T-helper 9 cell (primary cell): ENCODE measurements at places on chromosomes 5 and 9.

DNA sequence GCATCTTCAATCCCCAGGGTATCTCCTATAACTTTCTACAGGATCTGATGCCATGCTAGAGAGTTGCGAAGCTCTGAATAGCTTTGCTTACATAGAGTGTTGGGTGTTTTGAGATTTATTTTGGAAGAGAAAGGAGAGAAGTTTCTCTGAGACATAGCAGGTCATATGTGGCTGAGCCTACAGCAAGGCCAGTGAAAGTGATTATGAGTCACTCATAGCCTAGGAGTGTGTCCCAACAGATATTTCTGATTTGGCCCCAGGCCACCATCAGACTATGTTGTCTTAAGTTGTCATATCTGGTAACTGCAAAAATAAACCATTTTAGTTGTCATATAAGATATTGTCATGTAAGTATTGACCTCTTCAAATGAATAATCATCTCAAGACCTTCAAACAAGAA, 132.0 kb upstream of the RAI14 start:
- DNase-seq: no peak

DNA sequence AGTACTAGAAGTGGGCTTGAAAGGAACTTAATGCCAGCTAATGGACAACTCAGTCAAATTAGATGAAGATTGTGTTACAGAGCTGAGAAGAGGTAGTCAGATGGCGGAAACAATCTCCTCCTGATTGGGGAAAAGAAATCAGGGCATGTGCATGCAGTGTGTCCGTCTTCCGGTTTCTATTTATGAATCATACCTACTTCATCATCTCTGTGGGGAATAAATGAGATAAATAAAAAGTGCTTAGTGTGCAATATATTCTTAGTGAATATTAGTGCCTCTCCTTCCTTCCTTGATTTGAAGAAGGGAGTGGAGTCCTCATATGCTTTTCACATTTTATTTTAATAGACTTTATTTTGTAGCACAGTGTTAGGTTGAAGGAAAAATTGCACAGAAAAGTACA, 108.7 kb upstream of the NFIL3 start:
- DNase-seq: no peak

GRCh38 chr9:7165331-7165975, 407.7 kb downstream of the KDM4C start:
- DNase-seq: no peak

DNA sequence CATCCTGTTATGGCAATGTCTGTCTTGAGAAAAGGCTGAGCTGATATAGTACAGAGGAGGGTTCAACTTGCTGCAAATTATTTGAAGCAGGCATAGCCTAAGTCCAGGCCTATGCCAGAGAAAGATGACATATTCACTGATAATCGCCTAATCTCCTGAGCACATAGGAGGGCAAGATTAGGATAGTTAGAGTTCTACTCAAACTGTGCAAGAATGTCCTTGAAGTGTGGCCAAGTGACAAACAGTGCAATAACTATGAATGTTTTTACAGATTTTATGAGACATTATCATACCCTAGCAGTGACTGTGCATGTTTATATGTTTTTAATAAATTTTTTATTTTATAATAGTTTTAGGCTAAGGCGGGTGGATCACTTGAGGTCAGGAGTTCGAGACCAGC, 96.2 kb downstream of the TSSK1B start:
- no peak for DNase-seq

- DNase-seq: no peak
These were observed 296.7 kb downstream of the ARL15 start for GRCh38 chr5:54013556-54014194.

DNA sequence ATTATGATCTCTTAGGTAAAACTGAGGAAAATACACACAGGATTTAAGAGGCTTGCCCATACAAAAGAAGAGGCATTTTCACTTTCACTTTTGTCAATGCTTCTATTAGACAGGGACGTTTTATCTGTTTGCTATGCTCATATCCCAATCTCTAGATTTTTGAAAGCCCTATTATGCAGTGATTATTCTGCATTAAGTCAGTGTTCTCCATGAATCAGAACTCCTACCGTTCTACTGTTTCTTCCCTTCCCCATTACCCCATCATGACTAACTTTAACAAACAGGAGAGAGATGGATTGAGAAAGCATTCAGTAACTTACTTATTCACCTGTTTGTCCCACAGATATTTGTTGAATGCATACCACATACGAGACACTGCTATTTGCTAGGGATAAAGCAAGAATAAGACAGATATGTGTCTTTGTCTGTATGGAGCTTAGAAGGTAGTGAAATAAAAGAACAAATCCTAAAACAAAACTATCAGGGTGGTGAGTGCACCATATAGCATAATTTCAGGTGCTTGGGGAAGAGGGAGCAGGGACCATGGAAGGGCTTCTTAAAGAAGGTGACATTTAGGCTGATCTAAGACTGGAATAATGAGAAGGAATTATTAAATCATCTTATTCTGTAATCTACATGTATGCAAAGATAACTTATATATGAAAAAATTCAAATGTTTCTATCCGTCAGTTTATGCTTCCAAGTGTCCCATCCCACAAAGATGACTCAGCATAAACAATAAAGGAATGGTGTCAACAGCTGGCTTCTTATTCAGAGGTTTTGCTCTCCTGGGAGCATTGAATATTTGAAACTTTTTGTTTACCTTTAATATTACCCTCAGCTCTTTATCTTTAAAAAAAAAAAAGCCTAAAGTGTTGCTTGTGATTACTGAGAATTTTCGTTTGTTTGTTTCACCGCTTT, 328.1 kb downstream of the HINT1 start:
- DNase-seq: no peak

- no peak for DNase-seq
These were observed 21.0 kb downstream of the STOM start for GRCh38 chr9:121349009-121349408.
